ENCODE measurements at places on chromosomes 5 and 9. TPM values are rescaled to one million over a fixed set of nuclear protein-coding genes. Genes with fewer than 3 reads are reported as not detected.

Gene TMEM171
- total RNA-seq = 3.3 TPM

Gene LCN6
- total RNA-seq = not detected

Gene MAN1B1
- 28.7 TPM for total RNA-seq

DNA sequence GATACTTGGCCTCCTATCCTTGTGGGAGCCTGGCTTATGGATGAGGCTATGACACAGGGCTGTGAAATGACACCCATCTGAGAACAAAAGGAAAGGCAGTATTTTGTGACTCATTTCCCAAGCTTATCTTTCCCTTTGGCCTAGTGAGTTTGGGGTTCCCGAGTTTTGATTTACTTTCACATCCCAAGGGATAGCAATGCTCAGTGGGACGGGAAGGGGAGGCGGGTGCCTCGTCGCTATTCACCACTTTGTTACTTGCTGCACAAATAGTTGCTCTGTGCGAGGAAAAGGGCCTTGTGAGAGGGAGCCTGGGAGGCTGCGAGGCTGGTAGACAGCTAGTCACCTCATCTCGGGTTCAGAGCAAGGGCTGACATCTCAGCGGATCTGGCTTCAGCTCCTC is 59.1 kb upstream of the ENTREP1 start:
- DNase-seq = peak; percentile 53

DNA sequence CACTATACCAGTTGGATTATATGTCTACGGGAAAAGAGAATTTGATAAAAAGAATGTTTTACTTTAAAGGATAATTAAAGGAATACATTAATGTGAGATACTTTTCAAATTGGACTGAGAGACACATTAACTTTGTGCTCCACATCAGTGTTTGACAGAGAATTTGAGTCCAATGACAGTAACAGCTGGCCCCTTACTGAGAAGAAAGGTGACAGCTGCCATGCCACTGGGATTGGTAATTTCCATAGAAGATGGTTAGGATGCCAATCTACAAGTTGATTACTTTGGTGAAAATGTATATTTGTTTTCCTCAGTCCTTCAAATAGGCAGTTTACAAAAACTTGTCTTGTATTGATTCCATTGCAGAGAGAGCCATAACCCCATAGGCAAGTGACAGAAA is 578.4 kb downstream of the SLCO4C1 start:
- no peak for DNase-seq

GRCh38 chr9:115373000-115373709 is 255.2 kb upstream of the TNC start:
- DNase-seq = peak; percentile 98

Measured in IMR-90 (cell line).